ENCODE measurements at places on chromosomes 4 and X.

DNA sequence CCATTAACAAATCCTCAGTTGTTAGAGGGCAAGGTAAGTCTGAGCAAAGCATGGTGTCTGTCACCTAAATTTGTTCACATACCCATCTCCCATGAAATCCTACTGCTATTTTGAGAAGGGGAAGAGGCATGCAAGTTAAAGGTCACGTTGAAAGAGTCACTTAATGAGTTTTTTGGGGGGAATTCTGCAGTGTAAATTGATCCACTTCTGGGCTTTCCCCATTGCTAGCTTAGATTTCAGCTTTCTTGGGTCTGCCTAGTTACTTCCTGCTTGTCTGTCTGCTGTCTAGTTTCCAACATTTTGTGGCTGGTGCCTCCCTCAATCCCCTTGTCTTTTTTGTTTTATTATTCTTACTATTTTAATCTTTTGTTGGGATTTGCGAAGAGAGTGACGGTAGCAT, 32.0 kb downstream of the CEP135 start:
- DNase-seq: no peak

DNA sequence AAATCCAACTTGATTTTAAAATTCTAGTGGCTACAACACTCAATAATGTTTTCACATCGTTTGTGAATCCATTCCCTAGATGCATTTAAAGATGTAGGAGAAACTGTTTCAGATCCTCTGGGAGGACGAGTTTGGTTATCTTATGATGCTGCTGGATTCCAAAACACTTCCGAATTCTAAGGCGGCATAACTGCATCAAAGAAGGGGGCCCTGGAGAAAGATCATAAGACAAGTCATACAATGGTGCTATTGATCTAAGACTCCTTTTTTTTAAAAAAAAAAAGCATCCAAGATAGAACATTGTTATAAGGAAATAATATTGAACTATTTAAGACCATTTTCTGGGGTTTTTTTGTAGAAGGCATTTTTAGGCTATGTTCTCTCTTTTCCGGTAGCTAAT, 25.5 kb downstream of the ASB9 start:
- DNase-seq: no peak

- no peak for DNase-seq
Observed at GRCh38 chr4:109764789-109765402, 35.0 kb upstream of the PLA2G12A start.

GRCh38 chr4:65344278-65344825, 325.9 kb downstream of the EPHA5 start:
- DNase-seq: no peak

- no peak for DNase-seq
Observed at GRCh38 chr4:175988511-175988910, 77.1 kb upstream of the WDR17 start.

GRCh38 chrX:151393514-151393913, 3.5 kb upstream of the VMA21 start:
- DNase-seq: no peak

- DNase-seq: peak; percentile 18
Observed at GRCh38 chr4:152106113-152106763, 345.4 kb upstream of the GATB start.

DNA sequence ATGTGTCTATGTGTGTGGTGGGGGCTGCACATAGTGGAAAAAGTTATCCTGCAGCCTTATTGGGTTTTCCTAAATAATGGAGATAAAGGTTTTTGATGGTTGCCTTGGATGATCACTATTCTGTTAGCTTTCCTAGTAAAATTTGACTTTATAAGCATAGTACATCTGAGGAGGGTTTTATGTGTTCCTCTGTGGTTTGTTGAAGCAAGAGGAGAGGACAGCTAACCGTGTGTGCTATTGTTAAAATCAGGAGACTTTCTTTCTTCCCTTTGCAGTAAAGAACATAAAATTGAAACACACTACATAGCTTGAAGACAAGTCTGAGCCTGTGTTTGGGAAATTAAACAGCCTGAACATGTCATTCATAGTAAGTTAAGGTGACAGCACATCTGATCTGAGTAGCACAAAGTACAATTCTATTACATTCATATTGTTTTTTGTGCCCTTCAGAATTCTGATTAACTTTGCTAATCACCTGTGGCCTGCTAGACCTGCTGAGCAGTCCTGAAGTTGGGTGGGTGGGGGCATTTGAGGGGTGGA, 36.8 kb downstream of the C4orf51 start:
- DNase-seq: no peak

- no peak for DNase-seq
Observed at GRCh38 chr4:19063662-19064061, 1042.1 kb upstream of the LCORL start.

DNA sequence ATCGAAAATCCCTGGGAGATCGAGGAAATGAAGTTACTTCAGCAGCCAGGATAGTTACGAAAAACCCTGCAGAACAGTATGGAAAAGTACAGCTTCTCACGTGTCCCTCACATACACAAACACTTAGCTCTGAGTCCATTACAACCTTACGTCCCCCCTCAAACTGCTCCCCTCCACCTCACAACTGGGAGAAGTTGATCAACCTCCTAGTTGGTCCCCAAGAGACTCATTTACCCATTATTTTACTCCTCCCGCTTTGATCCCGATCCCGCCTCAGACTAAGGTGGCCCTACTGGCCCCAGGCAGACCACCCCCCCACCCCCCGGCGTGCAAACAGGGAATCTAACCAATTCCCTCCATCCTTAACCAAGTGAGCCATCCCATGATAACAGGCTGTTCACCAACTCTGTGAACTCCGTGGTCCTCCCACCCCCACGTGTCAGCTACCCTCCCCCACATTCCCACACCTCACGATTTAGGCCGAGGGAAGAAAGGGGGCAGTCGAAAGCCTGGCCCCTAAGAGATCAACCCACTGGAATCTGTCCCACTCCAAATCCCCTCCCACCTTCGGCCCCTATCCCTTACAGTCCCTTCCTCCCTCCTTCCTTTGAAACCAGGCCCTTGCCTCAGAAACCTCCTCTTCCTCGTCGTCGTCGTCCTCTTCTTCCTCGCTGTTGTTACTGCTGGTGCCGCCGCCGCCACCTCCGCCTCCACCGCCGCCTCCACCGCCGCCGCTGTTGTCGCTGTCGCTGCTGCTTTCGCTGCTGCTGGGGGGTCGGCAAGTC, 755 bp downstream of the ANKRD17 start:
- DNase-seq: no peak

DNA sequence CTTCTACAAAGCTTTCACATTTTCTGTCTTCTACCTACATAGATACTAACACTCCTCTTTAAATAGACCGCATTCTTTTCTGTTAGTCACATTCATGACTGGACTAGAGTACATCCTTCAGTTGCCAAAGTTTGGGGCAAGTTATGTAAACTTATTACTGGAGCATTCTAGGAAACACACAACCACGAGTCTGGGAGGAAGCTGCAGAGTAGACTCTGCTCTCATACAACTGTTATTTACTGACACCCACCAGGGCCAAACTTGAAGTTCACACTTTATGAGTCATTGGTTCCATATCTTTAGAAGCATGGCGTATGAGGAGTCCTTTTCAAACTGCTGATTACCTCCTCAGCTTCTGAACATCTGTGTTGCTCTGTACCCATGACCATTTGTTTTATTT, 87.0 kb downstream of the RNF150 start:
- DNase-seq: no peak

GRCh38 chrX:49748211-49748956, 52.6 kb upstream of the PAGE1 start:
- DNase-seq: no peak

DNA sequence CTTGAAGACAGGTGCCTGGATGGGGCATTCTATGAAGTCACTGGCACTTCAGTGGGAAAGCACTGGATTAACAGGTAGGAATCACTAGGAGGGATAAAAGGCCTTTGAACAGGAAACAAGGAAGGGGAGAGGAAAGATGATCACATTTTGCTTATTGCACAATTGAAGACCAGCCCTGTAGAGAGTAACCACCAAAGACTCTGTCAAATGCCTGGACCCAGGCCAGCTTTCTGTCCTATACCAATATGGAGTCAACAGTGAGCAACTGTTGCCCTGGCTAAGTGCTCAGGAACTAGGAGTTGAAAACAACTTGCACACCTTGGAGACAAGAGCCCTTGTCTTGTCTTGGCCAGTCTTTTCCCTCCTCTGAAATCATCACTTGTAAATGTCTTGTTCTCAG, 14.1 kb upstream of the RTL3 start:
- no peak for DNase-seq

- DNase-seq: no peak
Observed at GRCh38 chr4:141614878-141615586, 21.4 kb upstream of the IL15 start.

GRCh38 chr4:35559559-35560365, 684.6 kb downstream of the ARAP2 start:
- DNase-seq: no peak

GRCh38 chr4:112402098-112402497, 104.9 kb downstream of the ALPK1 start:
- no peak for DNase-seq

DNA sequence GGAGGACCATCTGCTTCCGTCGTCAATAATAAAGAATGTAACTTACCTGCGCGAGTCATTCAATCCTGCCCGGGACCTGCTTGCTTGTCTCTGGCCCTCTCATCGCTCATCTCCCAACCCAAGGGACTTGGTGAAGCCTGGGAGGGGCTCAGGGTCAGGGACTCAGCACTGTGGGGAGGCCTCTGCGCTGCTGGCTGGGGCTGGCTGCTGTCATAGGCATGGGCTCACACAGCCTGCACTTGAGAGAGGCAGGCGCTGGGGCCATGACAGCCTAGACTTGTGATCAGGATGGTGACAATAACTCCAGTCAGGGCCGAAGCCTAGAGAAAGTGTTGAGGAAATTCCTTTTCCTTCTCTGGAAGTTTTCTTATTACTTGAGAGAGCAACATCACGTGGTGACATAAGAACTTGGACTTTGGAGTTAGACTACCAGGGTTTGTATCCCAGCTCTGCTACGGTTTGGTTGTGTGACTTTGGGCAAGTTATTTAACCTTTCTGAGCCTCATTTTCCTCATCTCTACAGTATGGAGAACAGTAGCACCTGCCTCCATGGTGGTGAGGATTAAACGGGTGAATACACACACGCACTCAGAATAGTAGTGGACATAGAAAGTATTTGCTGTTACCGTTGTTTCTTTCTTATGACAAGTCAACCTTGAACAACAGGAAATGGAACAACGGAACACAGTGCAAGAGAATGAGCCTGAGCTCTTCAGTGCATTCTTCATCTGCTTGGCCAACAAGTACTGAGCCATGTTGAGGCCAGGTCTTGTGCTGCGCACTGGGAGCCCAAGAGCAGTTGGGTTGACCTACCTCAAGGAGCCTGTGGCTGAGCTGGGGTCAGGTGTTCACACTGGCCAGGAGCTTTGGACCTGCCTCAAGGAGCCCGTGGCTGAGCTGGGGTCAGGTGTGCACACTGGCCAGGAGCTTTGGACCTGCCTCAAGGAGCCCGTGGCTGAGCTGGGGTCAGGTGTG, 60.5 kb downstream of the TBC1D14 start:
- DNase-seq: no peak

DNA sequence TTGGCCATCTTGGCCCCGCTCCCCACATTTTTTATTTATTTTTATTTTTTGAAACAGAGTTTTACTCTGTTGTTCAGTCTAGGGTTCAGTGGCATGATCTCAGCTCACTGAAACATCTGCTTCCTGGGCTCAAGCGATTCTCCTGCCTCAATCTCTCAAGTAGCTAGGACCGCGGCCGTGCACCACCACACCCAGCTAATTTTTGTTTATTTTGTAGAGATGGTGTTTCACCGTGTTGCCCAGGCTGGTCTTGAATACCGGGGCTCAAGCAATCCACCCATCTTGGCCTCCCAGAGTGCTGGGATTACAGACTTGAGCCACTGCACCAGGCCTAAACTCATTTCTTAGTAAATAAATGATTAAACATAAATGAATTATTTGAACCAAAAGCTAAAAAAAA, 322.0 kb upstream of the LCORL start:
- no peak for DNase-seq

GRCh38 chr4:146381263-146381872, 140.4 kb downstream of the SLC10A7 start:
- DNase-seq: no peak

- no peak for DNase-seq
Observed at GRCh38 chr4:41122775-41123174, 91.6 kb downstream of the APBB2 start.

DNA sequence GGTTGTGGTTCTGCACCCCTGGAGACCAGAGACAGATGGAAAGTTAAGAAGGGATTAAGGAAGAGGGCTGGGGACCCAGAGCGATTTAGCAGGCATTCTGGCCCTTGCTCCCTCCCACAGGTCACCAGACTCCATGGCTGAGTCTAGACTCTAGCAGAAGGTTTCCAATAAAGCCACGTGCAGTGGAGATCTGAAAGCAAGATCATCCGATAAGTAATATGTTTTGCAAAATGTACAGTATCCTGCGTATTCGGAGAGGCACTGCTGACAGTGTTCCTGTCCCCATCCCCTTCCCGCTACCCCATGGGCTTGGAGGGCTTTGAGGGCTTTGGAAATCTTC, 531 bp upstream of the GPRIN3 start:
- DNase-seq: no peak

DNA sequence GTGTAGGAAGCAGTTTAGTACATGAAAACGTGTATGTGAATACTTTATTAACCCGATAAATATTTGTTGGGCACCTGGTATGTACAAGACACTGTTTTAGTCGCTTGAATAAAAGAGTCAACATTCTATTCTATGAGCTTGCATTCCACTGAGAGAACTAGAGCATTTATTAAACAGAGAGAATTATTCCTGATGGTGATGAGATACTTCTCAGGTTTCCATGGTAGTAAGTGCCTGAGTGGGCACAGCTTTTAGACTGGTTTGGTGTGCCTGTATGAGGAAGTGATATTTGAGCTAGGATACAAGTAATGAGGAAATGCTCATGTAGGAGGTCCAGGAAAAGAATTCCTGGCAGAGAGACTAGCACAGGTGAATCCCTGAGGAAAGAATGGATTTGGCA, 94.2 kb downstream of the ATP10D start:
- DNase-seq: no peak

- no peak for DNase-seq
Observed at GRCh38 chr4:85760511-85760910, 285.6 kb downstream of the ARHGAP24 start.

GRCh38 chr4:23237771-23238170, 545.0 kb downstream of the GBA3 start:
- peak; percentile 1 for DNase-seq

DNA sequence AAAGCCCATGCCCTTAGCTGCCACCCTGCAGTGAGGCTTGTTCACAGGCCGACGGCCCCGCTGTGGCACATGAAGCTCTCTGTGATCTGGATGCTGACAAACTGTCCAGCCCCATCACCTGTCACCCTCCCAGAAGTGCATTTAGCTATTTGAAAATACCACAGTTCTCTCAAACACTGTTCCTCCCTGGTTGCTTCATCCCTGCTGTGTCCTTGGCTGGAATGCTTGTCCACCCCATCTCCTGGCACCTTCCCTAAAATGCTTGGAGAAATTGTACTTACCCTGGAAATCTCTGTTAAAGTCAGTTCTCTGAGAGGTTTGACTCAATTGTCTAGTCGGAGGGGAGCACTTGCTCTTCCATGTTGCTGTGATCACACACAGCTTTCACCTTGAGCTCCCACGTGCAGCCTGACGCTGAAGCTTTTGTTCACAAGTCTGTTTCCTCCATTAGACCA, 10.1 kb downstream of the SYNPO2 start:
- no peak for DNase-seq

- no peak for DNase-seq
Observed at GRCh38 chr4:149465955-149466354, 349.7 kb downstream of the IQCM start.

Measured in LNCaP clone FGC (cell line).